Airway epithelial cell (primary cell): ENCODE measurements at places on chromosomes 3 and 15. TPM values are rescaled to one million over a fixed set of nuclear protein-coding genes. Genes with fewer than 3 reads are reported as not detected.

The CERS3 gene
- total RNA-seq, result 12.2 and 14.1 TPM in 2 replicates

The ACTRT3 gene
- total RNA-seq, result 1.7 and 1.9 TPM in 2 replicates

The AP3B2 gene
- 1.1 TPM in 1 of 2 replicates, not detected in the other for total RNA-seq

The ZNF662 gene
- 0.09 and 0.35 TPM in 2 replicates for total RNA-seq

The LRTM1 gene
- not detected in 2 replicates for total RNA-seq

The FGF7 gene
- 0.14 TPM in 2 replicates for total RNA-seq

The PPP1R14D gene
- total RNA-seq, result not detected in 2 replicates

The BFSP2 gene
- total RNA-seq, result not detected in 2 replicates

The TMC3 gene
- not detected in 2 replicates for total RNA-seq

The TOP2B gene
- 51.2 and 64.3 TPM in 2 replicates for total RNA-seq

The HRG gene
- not detected in 2 replicates for total RNA-seq
